Activated CD4-positive, alpha-beta T cell treated with anti-CD3 and anti-CD28 coated beads, Interleukin-2, Interleukin-4, amounts not matched to agents 100 ng/mL and 50 ng/mL, durations not matched to agents 16 hours and 8 hours (primary cell): ENCODE measurements at places on chromosomes 12 and 14.

- no peak for DNase-seq
These were observed 858 bp upstream of the KCNA1 start for GRCh38 chr12:4908684-4909409.

GRCh38 chr14:36091096-36091495 lies 85.4 kb downstream of the PTCSC3 start:
- DNase-seq: no peak

DNA sequence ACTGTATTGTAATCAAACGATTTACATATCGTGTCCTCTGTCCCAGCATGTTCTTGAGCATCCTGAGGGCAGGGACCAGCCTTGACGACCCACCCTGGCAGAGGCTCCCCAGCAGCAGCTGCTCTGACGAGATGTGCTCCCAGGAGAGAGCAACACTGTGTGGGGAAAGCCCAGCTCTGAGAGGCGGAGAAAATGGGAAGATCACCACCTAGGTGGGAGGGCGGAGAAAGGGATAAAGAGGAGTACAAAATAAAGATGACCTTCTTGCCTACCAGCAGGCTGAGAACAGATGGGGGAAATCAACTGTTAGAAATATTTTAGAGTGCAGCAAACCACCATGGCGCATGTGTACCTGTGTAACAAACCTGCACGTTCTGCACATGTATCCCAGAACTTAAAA lies 71.5 kb upstream of the CAPRIN2 start:
- DNase-seq: no peak

GRCh38 chr12:104303538-104304151 lies at the start of gene EID3:
TSS of gene EID3 (plus strand) at chr12:104303739. CDS start at chr12:104303935, 196 bp downstream.
- peak; percentile 91 for DNase-seq

DNA sequence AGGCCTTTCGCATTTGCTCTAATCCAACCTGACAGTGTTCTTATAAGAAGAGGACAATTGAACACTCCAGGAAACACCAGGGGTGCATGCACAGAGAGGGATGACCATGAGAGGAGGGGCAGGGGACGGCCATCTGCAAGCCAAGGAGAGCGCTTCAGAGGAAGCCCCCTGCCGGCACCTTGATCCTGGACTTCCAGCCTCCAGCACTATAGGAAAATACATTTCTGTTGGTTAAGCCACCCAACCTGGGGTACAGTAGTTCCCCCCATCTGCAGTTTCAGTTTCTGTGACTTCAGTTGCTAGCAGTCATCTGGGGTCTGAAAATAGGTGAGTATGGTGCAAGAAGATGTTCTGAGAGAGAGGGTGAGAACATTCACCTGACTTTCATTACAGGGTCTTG lies 64.7 kb downstream of the CLMN start:
- no peak for DNase-seq

GRCh38 chr12:45729233-45730083 lies at the start of gene ARID2:
TSS of gene ARID2 (plus strand) at chr12:45729706. CDS start at chr12:45729837, 131 bp downstream.
- peak; percentile 72 for DNase-seq

- DNase-seq: no peak
These were observed 27.4 kb upstream of the CCND2 start for GRCh38 chr12:4246116-4246515.

DNA sequence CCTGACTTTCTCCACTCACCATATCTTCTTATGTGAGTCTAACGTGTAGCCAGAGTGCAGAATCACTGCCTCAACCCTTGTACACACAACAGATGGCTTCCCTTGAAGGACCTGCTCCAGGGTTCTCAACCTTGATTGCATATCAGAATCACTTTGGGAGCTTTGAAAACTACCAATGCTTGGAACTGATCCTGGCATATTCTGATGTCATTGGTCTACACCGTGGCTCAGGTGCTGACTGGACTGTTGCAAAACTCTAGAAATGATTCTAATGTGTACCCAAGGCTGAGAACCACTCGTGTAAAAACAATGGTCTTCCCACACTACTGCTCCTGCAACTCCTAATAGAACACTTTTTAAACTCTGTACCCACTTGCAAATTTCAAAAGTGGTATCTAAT lies 18.5 kb downstream of the TMEM132D start:
- DNase-seq: no peak

- no peak for DNase-seq
These were observed 78.5 kb downstream of the TESC start for GRCh38 chr12:117020536-117021220.

- peak; percentile 48 for DNase-seq
These were observed at the start of gene PTGER2 for GRCh38 chr14:52313903-52314594. TSS of gene PTGER2 (plus strand) at chr14:52314312. CDS start at chr14:52314549, 237 bp downstream.

GRCh38 chr12:110421701-110422100 lies 18.2 kb upstream of the ANAPC7 start:
- no peak for DNase-seq
